GM12878 (cell line): ENCODE measurements at places on chromosomes 6 and 20. TPM values are rescaled to one million over a fixed set of nuclear protein-coding genes. Genes with fewer than 3 reads are reported as not detected.

TCP11 gene
- total RNA-seq = not detected in 2 replicates

GRCh38 chr20:34431168-34431567, 68.1 kb downstream of the ITCH start:
- H3K36me3 ChIP-seq = peaks cover 13% of the 10 kb centered on the region; the same call in 1 of the 2 replicates
- H3K27ac ChIP-seq = no peak overlapping the region
- no peak for DNase-seq
- H3K4me1 ChIP-seq = no peaks in the 10 kb centered on the region
- H3K27me3 ChIP-seq = no peaks in the 10 kb centered on the region
- no peak overlapping the region for H3K4me3 ChIP-seq

HSPA12B gene
- total RNA-seq = not detected in 2 replicates

DNA sequence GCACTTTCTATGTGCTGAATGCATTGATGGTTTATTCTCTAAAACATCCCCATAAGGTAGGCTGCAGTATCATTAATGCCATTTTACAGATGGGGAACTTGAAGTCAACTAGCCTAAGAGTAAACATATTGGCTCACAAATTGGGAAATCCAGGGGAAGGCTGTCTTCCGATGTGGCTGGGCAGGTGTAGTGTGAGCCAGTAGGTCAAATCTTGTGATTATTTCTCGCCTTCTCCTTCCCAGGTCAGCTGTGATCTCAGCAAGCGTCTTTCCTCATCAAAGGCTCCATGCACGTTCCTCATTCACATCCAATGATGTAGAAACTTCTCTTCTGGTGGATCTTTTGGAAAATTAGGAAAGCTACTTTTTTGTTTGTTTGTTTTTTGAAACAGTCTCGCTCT, 94.1 kb upstream of the SHLD1 start:
- H3K27me3 ChIP-seq = no peaks in the 10 kb centered on the region
- no peak overlapping the region for H3K4me3 ChIP-seq
- no peak for DNase-seq

DOK5 gene
- total RNA-seq = not detected in 2 replicates
